ENCODE measurements at places on chromosomes 7 and 10. TPM values are rescaled to one million over a fixed set of nuclear protein-coding genes. Genes with fewer than 3 reads are reported as not detected.

Gene STAG3
- 0.99 TPM for polyA plus RNA-seq

Gene UBE2D1
- polyA plus RNA-seq: 2.9 TPM

Gene ANXA8
- 2.1 TPM for polyA plus RNA-seq

Gene EIF5AL1
- 0.11 TPM for polyA plus RNA-seq

Gene NEUROG3
- polyA plus RNA-seq: not detected

Gene AMPH
- 1.2 TPM for polyA plus RNA-seq

Gene SLC39A12
- 0.05 TPM for polyA plus RNA-seq

Gene TNS3
- 37.5 TPM for polyA plus RNA-seq

Gene SLC26A4
- polyA plus RNA-seq: 0.72 TPM

Gene PILRA
- polyA plus RNA-seq: 3.8 TPM

Gene GHRHR
- 0.47 TPM for polyA plus RNA-seq

Gene SPDYE5
- polyA plus RNA-seq: not detected

Gene CUBN
- polyA plus RNA-seq: 0.53 TPM

Gene OR2A42
- polyA plus RNA-seq: not detected

Gene CRTAC1
- 1.2 TPM for polyA plus RNA-seq

Gene ZNF485
- 2.8 TPM for polyA plus RNA-seq

Gene AOAH
- 2.6 TPM for polyA plus RNA-seq

Gene GRID2IP
- 0.57 TPM for polyA plus RNA-seq

Gene OGDHL
- 9.2 TPM for polyA plus RNA-seq

Gene DRGX
- not detected for polyA plus RNA-seq

Gene PIK3CG
- polyA plus RNA-seq: 0.30 TPM

Gene MYH16
- polyA plus RNA-seq: 0.02 TPM

Gene TFR2
- polyA plus RNA-seq: 1.2 TPM

Gene ASIC3
- 7.0 TPM for polyA plus RNA-seq

Gene TRPV5
- polyA plus RNA-seq: not detected

Gene SLIT1
- 2.8 TPM for polyA plus RNA-seq

Gene ANKRD30A
- not detected for polyA plus RNA-seq

Gene OR6V1
- polyA plus RNA-seq: not detected

Gene NANOS1
- 7.7 TPM for polyA plus RNA-seq

Gene PRSS37
- not detected for polyA plus RNA-seq

Gene GRM3
- polyA plus RNA-seq: not detected

Gene HOXA7
- 0.15 TPM for polyA plus RNA-seq

Gene PARP12
- polyA plus RNA-seq: 26.9 TPM

Gene EZH2
- 4.3 TPM for polyA plus RNA-seq

Gene CDHR1
- polyA plus RNA-seq: 0.77 TPM

Gene STX1A
- 31.8 TPM for polyA plus RNA-seq

Gene TMEM229A
- 0.12 TPM for polyA plus RNA-seq

Gene GPR15LG
- 0.09 TPM for polyA plus RNA-seq

Gene FAM131B
- polyA plus RNA-seq: 0.09 TPM

Gene LIPF
- polyA plus RNA-seq: 1.2 TPM

Gene GIMAP6
- polyA plus RNA-seq: 2.9 TPM

Gene GTF2IRD1
- polyA plus RNA-seq: 8.1 TPM

Gene EBLN1
- not detected for polyA plus RNA-seq

Gene ZPBP
- 0.33 TPM for polyA plus RNA-seq

Gene PLXNA4
- 0.19 TPM for polyA plus RNA-seq

Gene TMEM178B
- polyA plus RNA-seq: 2.2 TPM

Gene CALCR
- polyA plus RNA-seq: not detected

Gene MCU
- 7.8 TPM for polyA plus RNA-seq

Gene SPDYE11
- polyA plus RNA-seq: not detected
